Umbilical cord (tissue), 2 donors: ENCODE measurements at places on chromosomes 2 and 18. TPM values are rescaled to one million over a fixed set of nuclear protein-coding genes. Genes with fewer than 3 reads are reported as not detected.

DNA sequence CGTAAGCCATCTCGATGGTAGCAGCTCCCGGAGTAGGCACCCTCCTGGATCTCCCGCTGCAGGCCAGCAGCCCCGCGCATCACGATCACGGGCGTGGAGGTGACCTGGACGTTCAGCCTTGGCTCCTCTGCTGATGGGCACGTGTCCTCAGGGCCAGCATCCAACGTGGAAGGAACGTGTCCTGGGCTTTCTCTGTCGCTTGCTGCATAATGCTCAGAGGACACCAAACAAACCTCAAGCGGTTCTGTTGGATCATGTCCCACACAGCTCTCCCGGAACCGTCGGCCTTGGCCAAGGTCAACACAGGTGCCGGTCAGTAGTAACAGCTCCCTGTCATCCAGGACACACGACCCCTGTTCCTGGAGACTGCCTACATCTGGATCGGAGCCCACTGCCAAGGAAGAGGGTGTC is 23.1 kb downstream of the PASK start:
- DNase-seq: no peak

The CCDC74B gene
- 1.7 TPM for total RNA-seq

The GAL3ST2 gene
- total RNA-seq: 2.2 TPM

- DNase-seq: no peak
Measured at GRCh38 chr2:120221616-120222015, 1.6 kb downstream of the TMEM185B start.

GRCh38 chr2:188889187-188889586 is 85.0 kb upstream of the COL3A1 start:
- DNase-seq: no peak

GRCh38 chr2:210303498-210303897 is 11.5 kb downstream of the MYL1 start:
- no peak for DNase-seq

- no peak for DNase-seq
Measured at GRCh38 chr2:9467687-9468086, 6.7 kb upstream of the IAH1 start.

- no peak for DNase-seq
Measured at GRCh38 chr2:47187069-47187468, 32.0 kb upstream of the STPG4 start.

DNA sequence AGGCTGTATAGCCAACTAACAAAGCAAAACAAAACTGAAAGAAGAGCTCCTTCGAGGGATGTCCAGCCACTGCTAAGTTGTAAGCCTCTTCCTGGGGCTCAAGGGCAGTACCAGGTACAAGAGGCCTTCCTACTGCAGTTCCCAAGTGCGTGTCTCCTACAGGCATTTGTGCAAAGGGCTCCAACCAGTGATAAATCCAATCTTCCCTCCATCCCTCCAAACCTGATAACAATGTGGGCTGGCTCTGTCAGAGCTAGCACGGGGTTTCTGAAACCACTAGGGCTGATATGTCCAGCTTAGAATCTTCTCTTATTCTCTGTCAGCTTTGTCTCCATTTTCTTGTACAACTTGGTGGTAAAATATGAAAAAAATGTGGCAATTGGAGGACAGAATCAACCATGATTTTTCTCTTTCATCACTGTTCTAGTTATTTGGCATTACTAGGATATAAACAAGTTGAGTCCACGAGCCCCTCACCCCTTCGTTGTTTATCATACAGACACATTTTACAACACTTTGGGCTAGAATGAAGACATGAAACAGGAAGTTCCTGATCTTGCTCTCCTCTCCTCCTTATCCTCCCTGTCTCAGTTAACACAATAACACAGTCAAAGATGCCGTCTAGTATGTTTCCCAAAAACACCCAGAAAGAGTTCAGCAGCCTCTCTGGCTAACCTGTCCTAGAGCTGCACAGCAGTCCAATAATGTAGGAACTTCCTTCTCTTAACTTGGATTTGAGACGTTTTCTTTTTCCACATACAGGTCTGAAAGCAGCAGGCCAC is 35.4 kb upstream of the WIPF1 start:
- DNase-seq: peak; percentile 68

GRCh38 chr2:160253440-160254188 is 53.5 kb upstream of the ITGB6 start:
- DNase-seq: no peak

- peak; percentile 24 for DNase-seq
Measured at GRCh38 chr2:80303006-80303908, 1.3 kb downstream of the LRRTM1 start.

The RAB27B gene
- total RNA-seq: 10.8 TPM
